ENCODE measurements at places on chromosomes 7 and 10.
A peak's percentile ranks its signal among the peaks of the same experiment; 100 is the strongest.

GRCh38 chr10:84715911-84716310 is 387.5 kb downstream of the CCSER2 start:
- peak; percentile 18 for DNase-seq

- DNase-seq, result no peak
These were observed 24.6 kb downstream of the RTKN2 start for GRCh38 chr10:62244088-62244487.

GRCh38 chr7:138749960-138750359 is 47.8 kb upstream of the TMEM213 start:
- DNase-seq, result no peak

- no peak for DNase-seq
These were observed 2.2 kb downstream of the PRKAR2B start for GRCh38 chr7:107046491-107047259.

- no peak for DNase-seq
These were observed 112.6 kb downstream of the AUTS2 start for GRCh38 chr7:69710768-69711438.

DNA sequence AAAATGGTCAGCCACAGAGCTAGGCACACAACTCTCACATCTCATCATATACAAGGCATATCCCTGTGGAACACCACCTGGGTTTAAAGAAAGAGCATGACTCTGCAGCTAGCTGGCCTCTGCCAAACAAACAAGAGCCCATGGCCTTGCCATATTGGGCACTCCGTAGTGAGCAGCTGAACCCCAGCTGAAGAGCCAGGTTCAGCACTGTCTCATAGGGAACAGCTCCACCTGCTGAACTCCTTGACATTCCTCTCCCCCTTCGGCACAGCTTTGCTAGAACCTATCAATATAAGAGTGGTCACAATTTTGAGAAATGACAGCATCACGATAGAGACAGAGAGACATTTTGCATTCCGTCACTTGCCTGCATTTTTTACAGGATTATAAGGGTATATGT is 20.0 kb downstream of the SORCS1 start:
- DNase-seq, result no peak

- DNase-seq, result no peak
These were observed 302.0 kb downstream of the ETV1 start for GRCh38 chr7:13687500-13687899.

DNA sequence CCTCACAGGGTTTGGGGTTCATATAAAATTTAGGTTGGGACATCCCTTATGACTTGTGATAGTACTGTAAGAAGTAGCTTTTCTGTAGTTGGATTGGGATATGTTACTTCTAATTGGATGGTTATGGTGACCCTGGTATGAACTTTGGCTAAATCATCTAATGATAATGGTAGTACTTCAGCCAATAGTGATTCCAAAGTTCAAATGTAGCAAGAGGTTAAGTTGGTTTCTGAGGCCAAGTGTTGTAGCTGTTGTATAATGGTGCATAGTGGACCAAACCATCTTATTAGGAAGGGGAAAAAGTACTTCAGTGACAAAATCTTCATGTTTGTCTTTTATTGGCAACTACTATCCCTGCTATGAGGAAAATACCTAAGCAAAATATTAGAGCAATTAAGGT is 542.1 kb upstream of the IGFBP3 start:
- no peak for DNase-seq

DNA sequence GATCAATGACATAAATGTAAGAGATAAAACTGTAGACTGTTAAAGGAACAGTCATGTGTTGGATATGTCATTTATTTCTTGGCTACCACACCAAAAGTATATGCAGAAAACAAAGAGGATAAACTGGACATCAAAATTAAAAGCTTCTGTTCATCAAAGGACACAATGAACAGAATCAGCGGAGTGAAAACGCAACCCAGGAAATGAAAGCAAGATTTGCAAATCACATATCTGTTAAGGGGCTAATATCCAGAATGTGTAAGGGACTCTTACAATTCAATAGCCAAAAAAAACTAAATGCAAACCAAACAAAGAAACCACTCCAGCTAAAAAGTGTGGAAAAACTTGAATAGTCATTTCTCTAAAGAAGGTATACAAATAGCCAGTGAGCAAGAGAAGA is 164.3 kb downstream of the ZMYND11 start:
- DNase-seq, result no peak

GRCh38 chr7:128406314-128407232 is 3.2 kb downstream of the IMPDH1 start:
- no peak for DNase-seq

Data from CMK (cell line).